ENCODE measurements at places on chromosomes 2 and 18.

DNA sequence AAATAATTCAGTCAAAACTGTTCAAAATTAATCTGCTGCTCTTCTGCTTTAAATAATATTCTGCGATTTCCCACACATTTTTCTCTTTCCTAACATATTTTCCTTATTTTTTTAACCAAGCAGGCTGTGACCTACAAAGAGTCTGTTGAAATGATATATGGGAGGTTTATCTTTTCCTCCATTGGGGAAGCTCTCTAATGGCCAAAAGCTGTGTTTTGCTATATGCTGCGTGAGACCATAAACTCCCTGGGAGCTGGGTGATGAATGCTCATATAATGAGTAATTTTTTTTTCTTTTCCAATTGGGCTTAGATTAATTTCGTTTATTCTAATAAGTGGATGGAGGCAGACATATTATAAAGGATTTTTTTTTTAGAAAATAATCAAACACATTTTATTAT is 72.2 kb upstream of the MAP2 start:
- no peak for DNase-seq

GRCh38 chr18:52869942-52870907 is 530.2 kb downstream of the DCC start:
- no peak for DNase-seq

DNA sequence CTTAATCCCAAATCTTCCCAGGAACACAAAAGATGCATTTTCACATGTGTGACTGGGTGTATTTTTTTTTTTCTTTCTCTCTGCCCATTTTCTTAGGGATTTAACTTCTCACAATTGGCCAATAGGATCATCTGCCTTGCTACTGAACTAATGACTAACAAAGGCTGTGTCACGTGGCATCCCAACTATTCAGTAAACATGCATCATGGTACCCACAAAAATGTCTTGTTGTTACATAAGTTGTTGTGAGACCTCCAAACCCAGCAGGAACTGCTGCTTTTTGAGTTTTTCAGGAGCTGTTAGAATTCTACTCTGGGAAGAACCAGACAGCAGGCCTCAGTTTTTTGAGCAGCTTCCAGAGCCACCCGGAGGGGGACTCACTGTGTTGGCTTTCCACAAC is 31.9 kb downstream of the GAD1 start:
- DNase-seq, result no peak

- DNase-seq, result no peak
These were observed 214.3 kb downstream of the RIT2 start for GRCh38 chr18:42901161-42901560.

DNA sequence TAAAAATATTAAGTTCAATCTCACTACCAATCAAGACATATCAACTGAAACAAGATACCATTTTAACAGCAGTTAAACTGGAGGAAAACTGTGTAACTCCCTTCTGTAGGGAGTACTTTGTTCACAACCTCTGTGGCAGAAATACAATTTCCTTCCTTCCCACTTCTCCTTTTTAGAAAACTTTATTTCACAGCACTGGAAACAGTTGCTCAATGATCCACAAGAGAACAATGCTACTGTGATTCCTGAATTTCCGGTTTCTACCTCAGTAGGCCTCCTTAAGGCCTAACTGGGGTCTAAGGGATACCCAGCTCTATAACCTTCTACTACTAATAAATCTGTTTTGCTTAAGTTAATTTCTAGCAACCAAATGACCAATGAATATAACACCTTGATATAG is 14.1 kb downstream of the TLK1 start:
- no peak for DNase-seq

Data from NCI-H2029 (cell line).